ENCODE measurements at places on chromosomes 16 and 17.
A peak's percentile ranks its signal among the peaks of the same experiment; 100 is the strongest.

DNA sequence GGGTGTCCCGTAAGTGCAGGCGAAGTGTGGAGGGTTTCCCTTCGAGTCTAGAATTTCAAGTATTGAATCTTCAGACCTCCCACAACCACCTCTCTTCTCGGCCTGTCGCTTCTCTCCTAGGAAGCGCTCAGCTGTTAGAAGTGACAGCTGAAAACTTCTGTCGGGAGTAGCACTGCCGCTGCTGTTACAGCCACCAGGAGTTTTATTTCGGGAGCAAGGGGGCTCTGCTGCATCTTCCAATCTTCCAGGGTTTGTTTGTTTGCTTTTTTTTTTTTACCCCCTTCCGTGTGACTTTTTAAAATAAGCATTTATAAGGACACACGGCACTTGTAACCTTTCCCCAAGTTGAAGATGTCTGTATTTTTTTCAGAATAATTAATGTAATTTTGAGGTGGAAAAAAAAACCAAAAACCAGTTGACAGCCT lies 767 bp downstream of the RPS6KB1 start:
- DNase-seq: peak; percentile 8

- DNase-seq: no peak
These were observed 11.1 kb downstream of the CD300LG start for GRCh38 chr17:43857957-43858600.

GRCh38 chr16:22635357-22635761 lies 124.7 kb downstream of the NPIPB5 start:
- DNase-seq: no peak

GRCh38 chr17:42132941-42133340 lies 10.3 kb downstream of the HSPB9 start:
- DNase-seq: peak; percentile 81

GRCh38 chr17:49455272-49455861 lies 39.7 kb upstream of the NGFR start:
- no peak for DNase-seq

DNA sequence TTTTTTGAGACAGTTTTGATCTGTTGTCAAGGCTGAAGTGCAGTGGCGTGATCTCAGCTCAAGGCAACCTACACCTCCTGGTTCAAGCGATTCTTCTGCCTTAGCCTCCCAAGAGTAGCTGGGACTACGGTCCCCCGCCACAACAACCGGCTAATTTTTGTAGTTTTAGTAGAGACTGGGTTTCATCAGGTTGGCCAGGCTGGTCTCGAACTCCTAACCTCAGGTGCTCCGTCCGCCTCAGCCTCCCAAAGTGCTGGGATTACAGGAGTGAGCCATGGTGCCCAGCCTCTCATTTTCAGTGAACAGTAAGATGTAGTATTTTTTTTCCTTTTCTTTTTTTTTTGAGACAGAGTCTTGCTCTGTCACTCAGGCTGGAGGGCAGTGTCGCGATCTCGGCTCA lies 7.8 kb downstream of the SUMO2 start:
- DNase-seq: no peak

DNA sequence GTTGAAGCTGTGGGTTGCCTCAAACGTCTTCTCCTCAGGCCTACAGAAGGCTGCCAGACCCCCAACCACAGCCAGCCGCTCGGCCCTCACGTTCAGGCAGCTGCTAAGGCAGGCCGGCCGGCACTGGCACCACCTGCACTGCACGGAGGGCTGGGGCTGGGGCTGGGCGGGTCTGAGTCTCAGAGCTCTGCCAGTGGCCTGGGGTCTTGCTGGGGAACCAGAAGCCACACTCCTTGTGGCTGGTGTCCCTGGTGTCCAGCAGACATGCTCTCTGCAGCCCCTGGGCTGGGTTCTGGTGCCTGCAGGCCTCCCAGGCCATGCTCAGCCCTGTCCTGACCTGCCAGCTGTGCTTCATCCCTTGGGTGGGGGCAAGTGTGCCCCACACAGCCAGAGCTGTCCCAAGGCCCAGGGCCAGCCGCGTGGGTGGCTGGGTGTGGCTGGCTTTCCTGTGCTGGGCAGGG lies 42.0 kb downstream of the BAHCC1 start:
- no peak for DNase-seq

- no peak for DNase-seq
These were observed 22.3 kb upstream of the RBFOX3 start for GRCh38 chr17:79633154-79633553.
